ENCODE measurements at places on chromosomes 12 and 14.

DNA sequence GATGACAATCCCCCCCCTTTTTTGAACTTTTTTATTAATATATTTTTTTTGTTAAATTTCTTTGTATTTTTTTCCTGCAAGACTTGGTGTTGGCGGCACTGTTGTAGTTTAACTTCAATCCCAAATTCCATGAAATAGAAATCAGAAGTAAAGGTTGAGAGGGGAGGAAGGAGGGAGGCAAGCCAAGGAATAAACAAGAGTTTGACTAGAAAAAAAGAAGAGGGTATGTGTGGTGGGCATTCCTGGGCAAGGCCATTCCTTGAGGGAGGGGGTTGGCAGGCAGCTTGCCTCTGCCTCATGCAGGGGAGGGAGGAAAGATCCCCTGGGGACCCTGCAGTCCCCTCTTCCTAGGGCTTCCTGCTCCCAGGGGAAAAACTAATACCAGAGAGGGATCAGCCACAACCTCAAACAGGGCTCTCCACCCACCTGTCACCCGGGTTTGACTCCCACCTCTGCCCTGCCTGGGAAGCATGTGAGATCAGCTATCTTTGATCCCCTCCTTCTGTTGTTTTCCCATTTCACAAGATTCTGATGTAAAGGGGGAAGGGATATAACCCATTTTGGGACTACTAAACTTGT is 519 bp upstream of the AP1G2 start:
- DNase-seq: no peak

DNA sequence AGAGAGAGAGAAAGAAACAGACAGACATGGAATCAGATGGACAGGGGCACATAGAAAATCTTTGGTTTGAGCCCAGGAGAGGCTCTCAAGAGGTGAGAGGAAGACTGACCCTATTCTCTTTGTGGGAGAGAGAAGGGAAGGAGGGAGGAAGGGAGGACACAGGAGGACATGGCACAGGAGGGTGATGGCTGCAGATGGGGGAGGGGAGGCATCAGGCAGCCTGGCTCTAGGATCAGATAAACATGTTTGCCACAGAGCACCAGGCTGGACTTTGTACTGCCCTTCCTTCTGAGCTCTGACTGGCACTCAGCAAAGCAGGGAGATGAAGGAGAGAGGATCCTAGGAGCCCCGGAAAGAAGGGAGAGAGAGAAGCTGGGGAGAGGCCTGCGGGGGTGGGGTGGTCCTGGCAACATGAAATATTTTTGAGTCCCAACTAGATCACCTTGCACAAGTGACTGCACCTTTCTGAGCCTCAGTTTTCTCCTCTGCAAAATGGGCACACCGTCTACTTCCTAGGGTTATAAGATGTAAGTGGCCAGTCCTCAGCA is 6.1 kb downstream of the HNF1A start:
- no peak for DNase-seq

GRCh38 chr12:117149431-117149830 is 40.8 kb downstream of the FBXO21 start:
- no peak for DNase-seq

GRCh38 chr12:9957834-9958233 is 13.4 kb upstream of the CLEC12A start:
- no peak for DNase-seq

GRCh38 chr14:21796916-21797315 is 123.3 kb upstream of the OR4E1 start:
- DNase-seq: no peak
